ENCODE measurements at places on chromosomes 2 and 18.

DNA sequence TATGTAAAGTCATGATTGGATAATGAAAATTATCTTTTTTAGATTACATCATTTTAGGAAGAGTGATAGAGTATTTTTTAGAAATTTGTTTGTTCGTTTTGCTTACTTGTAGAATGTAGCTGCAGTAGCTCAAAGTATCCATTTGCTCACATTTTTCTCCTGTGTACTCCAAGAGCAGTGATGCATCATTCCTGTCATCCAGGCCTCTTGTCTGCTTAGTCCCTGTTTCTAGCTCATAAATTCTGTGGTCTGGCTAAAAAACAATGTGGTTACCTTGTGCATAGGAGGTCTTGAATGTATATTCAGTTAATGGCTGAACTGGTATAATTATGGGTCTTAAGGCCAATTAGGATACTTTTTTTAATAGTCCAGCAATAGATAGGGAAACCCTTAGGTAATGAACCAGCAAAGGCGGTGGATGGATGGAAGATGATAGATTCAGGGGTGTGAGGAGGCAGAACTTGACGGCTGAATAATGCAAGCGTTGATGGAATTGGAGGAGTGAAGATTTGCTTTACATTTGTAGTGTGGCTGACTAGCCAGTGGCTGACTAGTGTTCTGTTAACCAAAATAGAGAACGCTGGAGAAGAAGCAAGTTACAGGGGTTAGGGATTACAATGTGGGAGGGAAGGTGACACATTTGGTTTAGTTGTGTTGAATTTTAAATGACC lies 145.0 kb downstream of the ZNF407 start:
- no peak for DNase-seq

DNA sequence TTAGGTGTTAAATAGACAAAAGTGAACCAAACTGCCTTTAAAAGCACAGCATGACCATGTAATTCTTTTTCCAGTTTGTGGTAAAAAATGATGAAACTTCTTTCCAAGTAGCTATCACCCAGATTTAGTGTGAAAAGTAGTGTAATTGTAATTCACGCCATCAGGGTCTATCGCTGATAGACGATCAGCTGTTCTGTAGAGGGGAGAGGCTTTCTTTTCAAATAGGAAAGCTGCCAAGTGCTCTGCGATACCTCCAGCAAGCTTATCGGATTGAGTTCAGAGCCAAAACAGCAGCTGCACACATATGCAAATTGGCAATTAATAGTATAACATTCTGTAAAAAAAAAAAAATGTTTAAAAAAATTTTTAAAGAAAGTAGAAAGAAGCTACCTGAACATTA lies 61.9 kb upstream of the PSMD14 start:
- no peak for DNase-seq

GRCh38 chr2:29011418-29012060 lies 30.4 kb downstream of the TOGARAM2 start:
- DNase-seq: peak; percentile 37

DNA sequence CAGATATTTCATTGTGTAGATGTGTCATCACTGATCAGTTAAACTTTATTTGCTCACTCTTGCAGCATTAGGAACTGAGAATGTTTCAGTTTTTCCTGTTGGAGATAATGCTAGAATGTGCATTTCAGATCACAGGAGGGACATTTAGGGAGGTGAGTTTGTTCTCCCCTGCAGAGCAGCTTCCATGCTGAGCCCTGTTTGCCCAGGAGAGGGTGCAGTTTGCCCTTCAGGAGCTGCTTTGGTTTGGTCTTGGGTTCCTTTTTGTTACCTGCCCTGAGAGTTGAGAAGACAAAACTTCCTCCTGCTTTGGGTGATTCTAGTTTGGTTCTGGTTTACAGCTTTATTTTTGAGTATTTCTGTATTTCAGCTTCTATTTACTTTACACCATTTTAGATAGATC lies 49.9 kb downstream of the DGKD start:
- no peak for DNase-seq

GRCh38 chr2:223932816-223933800 lies 12.0 kb downstream of the WDFY1 start:
- DNase-seq: no peak

DNA sequence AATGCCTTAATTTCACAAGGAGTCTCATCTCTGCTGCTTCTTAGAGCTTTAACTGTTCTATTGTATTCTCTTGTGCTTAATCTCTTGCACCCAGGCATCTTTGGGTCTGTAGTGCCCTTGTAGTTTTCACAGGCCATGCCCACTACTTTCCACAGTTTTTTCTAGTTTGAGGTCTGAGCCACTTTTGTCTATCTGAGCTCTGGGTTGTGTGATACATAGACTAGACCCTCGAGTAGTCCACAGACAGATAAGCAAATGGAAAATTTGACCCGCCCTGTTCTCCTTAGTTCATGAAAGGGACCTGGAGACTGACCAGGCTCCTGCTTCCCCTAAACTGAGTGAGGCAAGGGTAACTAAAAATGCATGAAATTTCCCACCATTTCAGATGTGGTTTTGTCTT lies 466.8 kb upstream of the ZEB2 start:
- DNase-seq: no peak

GRCh38 chr2:12577567-12578253 lies 139.0 kb upstream of the TRIB2 start:
- DNase-seq: no peak

DNA sequence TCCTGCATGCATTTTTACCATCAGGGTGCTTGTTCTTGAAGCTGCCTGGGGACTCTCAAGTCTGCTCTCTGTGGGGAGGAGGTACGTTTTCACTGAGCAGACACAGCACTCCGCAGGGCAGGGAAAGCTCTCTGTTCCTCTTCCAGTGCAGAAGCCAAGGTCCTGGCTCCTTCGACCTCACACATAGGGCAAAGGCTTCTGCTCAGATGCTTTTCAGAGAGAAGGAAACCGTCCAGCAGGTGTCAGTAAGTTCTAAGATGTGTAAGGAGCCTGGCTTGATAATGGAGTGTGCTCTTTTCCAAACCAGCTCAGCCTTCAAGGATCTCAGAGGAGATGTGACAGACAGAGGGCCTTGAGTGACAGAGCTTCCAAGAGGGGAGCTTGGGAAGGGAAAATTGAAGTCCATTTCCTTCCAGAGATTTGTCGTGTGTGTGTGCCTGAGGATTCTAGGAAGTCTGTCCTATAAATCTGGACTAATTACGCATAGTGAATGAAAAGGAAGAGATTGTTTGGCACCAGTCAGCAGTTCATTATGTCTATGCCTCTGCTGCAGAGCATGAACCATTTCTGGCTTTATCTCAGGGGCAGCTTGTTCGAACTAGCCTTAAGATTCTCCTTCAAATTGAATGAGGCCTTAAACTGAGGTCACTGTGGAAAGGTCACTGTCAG lies 67.3 kb upstream of the UPP2 start:
- peak; percentile 54 for DNase-seq

All from NCI-H2029 treated with DMSO at 0.1 percent for 48 hours (cell line).